Esophagus muscularis mucosa (tissue), 4 donors: ENCODE measurements at places on chromosomes 5 and 9.

- DNase-seq, result peak; percentile 86
Measured at GRCh38 chr5:3385991-3386519, 209.6 kb upstream of the IRX1 start.

- no peak for DNase-seq
Measured at GRCh38 chr9:9719373-9720112, 893.3 kb downstream of the PTPRD start.

GRCh38 chr5:113394658-113395057, 40.1 kb downstream of the TSSK1B start:
- DNase-seq, result no peak

GRCh38 chr5:17373406-17373805, 124.6 kb upstream of the TAF11L2 start:
- DNase-seq, result no peak

DNA sequence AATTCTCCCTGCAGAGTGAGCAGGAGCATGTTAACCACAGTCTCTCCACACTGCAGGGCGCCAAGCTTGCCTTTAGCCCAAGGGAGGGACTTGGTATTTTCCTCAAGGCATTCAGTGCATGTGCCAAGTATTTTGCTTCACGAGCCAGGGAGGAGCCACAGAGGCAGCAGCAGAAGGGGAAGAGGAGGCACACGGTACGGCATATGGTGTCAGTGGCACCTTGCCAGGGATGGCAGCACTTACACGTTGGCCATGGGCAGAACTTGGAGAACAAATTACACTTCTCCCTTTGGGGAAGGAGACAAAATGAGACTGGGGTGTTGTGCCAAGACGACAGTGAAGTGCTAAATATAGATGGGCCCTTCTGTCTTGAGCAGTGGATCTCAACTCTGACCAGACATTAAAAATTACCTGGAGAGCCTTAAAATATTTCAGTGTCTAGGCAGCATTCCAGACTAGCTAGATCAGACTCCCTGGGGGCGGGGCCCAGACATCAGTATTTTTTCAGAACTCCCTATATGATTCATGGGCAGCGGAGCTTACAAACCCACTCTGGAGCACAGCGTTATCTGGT, 155.8 kb downstream of the DRD1 start:
- DNase-seq, result no peak

GRCh38 chr5:37735649-37736347, 104.0 kb downstream of the GDNF start:
- no peak for DNase-seq

DNA sequence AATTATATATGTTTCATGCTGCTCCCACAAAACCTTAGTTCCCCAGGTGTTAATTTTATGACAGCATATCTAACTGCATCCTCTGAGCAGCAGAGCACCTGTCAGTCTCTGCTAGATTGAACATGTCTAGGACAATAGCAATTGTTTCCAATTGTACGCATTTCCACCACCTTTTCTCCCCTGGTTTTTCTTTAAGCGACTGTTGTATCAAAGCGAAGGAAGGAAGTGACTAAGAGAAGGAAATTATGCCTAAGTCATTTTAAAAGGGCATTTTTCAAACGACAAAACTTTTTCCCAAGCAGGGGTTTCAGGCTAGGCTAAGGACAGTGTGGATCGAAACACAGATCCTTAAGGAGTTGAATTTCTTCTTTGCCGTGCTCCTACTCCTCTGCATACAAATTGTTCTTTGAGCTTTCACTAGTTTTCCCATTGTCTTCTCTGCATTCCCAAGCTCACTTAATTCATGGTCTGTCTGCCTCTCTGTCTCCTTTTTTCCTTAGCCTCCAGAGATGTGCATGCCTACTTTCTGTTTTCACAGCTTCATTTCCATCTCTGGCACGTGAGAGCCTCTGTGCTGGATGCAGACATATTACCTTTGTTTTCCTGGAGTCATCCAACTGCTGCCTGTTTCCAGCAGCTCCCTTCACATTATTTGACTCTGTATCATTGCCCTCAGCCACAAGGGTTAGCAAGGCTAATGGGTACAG, 39.4 kb upstream of the STARD4 start:
- DNase-seq, result no peak

GRCh38 chr5:74122979-74123590, 497.1 kb downstream of the ARHGEF28 start:
- peak; percentile 50 for DNase-seq

DNA sequence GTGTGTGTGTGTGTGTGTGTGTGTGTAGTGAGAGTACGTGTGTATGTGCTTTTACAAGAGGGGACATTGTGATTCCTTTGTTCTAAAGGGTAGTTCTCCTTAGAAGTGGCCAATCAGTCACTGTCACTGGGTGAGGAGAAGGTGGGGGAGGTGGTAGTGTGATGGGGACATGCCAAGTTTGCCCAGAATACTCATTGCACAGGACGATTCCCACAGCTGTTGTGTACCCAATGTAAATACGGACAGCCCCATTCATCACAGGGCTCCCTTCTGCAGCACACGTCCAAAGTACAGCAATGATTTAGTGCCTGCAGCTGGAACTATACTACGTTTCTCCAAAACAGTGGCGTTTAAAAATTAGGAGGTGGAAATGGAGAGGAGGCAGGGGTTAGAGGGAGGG, 287.8 kb downstream of the TLR4 start:
- DNase-seq, result no peak

GRCh38 chr5:132110930-132111329, 37.3 kb downstream of the CSF2 start:
- DNase-seq, result no peak

DNA sequence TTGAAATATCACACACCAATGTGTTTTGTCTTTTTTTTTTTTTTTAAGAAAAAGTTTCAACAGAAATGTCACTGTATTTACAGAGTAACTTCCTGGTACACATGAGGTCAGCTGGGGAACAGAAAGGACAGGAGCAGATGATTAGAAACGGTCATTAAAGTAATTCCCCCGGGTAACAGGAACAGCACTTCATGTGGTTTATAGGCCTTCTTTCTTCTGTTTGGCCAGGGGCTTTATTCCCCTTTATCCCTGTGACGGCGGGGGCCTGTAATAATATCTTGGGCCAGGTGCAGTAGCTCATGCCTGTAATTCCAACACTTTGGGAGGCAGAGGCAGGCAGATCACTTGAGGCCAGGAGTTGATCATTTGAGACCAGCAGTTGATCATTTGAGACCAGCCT, 30.5 kb upstream of the MSH3 start:
- no peak for DNase-seq

DNA sequence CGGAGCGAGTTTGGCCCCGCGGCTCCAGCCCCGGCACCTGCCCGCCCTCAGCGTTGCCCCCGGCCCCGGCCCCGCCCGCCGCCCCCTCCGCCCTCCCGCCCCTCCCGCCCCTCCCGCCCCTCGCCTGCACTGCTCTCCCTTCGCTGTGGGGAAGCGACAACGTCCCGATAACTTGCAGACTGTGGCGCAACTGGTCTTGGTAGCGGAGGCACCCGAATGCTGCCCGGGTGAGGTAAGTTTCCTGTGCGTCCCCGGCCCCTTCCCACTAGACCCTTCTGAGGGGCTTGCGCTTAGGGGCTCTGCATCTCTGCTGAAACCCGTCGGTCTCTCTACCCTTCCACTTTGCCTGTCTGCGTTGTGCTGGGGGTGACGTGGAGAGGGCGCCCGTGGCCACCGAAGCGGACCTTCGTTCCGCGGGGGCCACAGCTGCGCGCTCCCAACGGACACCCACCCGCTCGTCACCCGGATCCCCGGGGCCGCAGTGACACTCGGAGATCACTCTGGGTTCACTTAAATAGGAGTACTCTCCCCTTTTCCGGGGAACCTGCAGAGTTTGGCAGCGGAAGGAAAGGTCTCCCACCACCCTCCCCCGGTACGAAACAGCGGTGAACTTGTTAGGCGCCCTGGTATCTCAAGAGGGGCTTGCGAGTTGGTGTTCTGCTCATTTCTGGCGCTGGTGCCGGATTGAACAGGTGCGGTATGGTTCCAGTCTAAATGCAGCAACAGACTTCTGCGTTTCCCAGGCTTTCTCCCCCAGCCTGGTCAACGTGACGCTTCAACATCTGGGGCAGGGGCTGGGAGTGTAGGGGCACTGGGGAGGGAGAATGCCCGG, 707 bp downstream of the PIP5K1B start:
- peak; percentile 80 for DNase-seq

DNA sequence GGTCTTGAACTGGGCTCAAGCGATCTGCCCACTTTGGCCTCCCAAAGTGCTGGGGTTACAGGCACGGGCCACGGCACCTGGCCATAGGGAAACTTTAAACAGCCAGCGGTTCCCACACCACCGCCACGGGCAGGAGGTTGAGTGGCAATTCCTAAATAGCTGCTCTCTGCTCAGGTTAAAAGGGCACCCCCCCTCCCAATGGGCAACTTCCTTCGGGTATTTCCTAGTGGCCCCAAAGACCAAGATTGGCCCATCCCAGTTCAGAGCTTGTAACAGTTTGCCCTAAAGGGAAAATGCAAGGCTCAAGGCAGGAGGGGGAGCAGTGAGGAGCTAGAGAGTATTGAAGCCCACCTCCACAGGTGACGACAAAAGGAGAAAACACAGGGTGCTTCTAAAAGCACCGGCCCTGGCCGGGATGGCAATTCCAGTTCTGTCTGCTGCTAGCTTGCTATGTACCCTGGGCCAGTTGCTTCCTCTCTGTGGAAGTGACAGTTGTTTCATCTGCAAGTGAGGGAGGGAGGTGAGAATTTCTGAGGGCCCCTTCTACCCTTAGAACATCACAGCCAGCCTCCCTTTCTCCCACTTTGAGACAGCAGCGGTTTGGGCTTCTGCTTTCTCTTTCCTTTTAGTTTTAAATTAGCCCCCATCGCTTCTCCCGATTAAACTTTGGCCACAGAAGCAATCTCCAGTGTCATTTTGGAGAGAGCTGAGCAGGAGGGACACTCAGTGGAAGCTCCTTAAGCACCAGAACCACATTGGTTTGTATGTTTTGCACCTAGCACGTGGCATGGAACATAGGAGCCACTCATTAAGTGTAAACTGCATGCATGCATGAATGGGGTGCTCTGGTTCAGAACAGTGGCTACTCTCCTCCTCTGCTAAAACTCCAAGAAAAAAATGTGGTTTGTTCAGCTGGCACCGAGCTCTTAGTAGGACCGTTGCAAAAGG, 17.3 kb upstream of the TNIP1 start:
- DNase-seq, result no peak

- no peak for DNase-seq
Measured at GRCh38 chr9:83937861-83938455, 16.7 kb upstream of the KIF27 start.

DNA sequence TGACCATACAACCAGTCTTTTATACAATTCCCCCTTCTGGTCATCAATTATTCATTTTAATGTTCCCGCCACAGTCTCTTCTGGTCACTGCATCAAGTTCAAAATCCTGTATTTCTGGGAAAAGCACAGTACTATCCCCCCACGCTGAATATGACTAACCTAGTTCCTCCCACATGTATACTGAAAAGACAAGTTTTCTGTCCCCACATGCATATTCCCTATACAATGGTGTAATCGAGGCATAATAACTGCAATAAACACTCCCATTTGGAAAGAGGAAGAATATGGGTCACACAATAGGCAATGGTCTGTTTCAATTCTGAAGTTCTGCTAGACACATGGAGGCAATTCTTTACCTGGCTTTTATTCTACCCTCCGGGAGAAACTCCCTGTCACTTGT, 344.9 kb downstream of the EFNA5 start:
- DNase-seq, result no peak

- DNase-seq, result no peak
Measured at GRCh38 chr5:143342607-143343006, 60.9 kb downstream of the NR3C1 start.

DNA sequence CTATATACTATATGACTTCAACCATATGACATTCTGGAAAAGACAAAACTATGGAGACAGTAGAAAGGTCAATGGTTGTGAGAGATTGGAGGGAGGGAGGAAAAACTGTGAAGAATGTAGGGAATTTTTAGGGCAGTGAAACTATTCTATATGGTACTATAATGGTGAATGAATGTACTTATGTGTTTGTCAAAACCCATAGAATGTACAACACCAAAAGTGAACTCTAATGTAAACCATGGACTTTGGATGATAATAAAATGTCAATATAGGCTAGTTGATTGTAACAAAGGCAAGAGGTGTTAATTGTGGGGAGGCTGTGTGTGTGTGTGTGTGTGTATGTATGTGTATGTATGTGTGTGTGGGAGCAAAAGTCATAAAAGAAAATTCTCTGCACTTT, 10.8 kb upstream of the STOM start:
- no peak for DNase-seq

GRCh38 chr9:75588808-75589207, 301.7 kb upstream of the PCSK5 start:
- peak; percentile 37 for DNase-seq

- DNase-seq, result no peak
Measured at GRCh38 chr9:80025796-80026520, 454.2 kb downstream of the TLE4 start.

GRCh38 chr5:181205761-181206649, 1.0 kb upstream of the TRIM7 start:
- DNase-seq, result no peak

DNA sequence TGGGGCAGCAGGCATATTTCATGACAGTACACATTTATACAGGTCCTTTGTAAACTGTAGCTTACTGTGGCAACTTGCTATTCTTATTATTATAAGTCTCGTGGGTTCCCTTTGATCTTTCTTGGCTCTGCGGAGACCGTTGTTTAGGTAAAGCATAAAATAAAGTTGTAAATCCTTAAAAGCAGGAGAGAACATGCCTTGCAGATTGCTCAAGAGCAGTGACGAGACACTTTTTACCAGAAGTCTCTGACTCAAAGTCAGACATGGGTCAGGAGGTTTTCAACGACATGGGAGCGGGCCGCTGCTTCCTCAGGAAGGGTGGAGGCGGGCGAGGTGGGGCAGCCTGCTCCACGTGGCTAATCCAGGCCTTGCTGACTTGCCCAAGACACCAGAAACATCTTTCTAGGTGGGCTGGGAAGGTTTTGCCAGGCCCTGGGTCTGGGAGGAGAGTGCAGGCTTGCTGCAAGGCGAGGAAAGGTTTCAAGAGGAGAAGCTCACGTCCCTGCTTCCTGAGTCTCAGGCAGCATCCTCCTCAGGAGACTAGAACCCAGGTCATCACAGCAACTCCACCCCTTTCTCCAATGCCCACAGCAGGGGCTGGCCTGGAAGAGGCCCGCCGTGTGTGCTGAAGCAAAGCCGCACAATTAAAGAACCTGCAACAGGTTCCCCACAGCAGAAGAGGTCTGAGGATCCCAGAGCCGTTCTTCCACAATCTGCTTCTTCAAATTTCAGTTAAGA, 6.5 kb downstream of the TBC1D2 start:
- no peak for DNase-seq

DNA sequence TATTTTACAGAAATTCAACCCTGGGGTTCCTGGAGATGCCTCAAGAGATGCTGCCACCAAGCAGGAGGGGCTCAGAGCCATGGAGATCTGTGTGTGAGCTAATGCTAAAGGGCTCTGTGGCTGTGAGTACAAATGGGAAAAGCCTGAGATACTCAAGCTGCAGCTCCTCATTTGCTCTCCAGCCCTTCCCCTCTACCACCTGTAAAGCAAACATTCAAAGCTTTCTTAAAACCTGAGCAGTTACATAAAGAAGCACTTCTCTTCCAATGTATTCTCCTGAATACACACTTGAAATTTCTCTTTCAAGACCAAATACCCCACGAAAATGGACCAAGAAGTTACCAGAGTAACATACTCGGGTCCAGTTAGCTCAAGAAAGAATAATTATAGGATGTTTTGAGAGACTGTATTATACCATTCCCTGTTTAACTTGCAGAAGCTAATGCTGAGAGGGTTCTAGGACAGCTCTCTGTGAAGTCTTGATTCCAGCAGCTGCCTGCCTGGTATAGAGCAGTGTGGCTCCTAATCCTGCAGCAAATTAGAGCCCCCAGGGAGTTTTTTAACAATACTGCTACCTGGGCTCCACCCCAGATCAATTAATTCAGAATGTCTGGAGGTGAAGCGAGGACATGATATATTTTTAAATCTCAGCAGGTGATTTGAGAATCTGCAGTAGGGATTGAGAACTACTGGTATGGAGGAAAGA, 21.1 kb downstream of the RGS7BP start:
- no peak for DNase-seq
